ENCODE measurements at places on chromosomes 3 and 15.

- no peak for DNase-seq
Measured at GRCh38 chr3:152826476-152826875, 8.5 kb upstream of the P2RY1 start.

- DNase-seq, result no peak
Measured at GRCh38 chr3:53803124-53803815, 42.9 kb downstream of the CHDH start.

DNA sequence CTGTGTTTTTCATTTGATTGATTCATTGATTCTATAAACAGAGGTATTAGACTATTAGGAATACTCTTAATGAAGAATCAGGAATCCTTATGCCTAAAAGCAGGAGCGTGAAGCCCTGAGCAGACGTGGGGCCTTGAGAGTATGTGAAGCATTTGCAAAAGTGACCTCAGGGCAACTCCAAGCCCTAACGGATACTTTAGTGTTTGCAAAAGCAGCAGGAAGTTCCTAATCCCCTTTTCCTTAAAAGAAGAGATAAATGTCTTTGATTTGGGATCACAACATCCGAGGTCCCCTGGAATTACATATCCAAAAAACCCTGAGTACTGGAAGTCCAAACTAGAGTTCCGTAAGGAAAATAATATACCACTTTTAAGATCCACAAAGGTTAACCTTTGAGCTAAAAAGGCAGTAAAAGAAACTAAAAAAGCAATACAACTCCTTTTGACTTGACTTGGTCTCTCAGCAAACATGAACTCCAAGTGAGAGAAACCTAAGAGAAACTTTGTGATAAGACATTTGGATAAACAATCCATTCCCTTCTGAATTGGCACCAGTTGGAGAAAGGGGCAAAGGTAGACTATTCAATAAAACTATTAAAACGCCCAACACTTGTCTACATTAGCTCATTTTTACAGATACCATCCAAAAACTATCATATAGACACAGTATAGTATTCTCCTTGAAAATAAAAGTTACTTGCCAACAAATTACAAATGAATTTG, 27.4 kb downstream of the PRTG start:
- no peak for DNase-seq

GRCh38 chr15:100831467-100831866, 48.2 kb upstream of the ALDH1A3 start:
- DNase-seq, result no peak

GRCh38 chr3:62672270-62672987, 202.8 kb downstream of the CADPS start:
- DNase-seq, result no peak

GRCh38 chr15:91660174-91660649, 193.3 kb upstream of the SLCO3A1 start:
- no peak for DNase-seq

- DNase-seq, result no peak
Measured at GRCh38 chr15:66285533-66286280, 7.7 kb upstream of the DIS3L start.

- no peak for DNase-seq
Measured at GRCh38 chr3:44468572-44469520, 8.6 kb downstream of the ZNF445 start.
